H54 (cell line): ENCODE measurements at places on chromosomes 6 and 20.

- DNase-seq = no peak
Measured at GRCh38 chr20:47353239-47353691, 3.2 kb downstream of the ZMYND8 start.

- no peak for DNase-seq
Measured at GRCh38 chr6:119661078-119661477, 311.5 kb upstream of the MAN1A1 start.

DNA sequence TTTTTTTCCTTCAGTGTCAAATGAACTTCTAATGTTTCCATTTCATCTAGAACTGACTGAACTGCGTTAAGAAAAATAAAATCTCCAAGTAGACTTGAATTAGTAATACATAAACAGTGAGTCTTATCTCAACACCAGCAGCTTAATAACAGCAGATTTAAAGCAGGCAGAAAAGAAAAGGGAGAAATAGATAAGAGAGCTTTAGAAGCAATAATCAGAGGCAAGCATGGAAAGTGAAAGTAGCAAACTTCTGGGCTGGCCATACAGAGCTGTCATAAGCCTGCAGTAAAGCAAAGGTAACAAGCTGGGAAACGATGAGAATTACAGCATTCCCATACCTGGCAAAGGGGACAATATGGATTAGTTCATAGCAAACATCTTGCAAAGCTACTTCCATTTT lies 16.9 kb upstream of the ANGPT4 start:
- DNase-seq = no peak

GRCh38 chr20:17993546-17993945 lies 24.7 kb downstream of the MGME1 start:
- no peak for DNase-seq

DNA sequence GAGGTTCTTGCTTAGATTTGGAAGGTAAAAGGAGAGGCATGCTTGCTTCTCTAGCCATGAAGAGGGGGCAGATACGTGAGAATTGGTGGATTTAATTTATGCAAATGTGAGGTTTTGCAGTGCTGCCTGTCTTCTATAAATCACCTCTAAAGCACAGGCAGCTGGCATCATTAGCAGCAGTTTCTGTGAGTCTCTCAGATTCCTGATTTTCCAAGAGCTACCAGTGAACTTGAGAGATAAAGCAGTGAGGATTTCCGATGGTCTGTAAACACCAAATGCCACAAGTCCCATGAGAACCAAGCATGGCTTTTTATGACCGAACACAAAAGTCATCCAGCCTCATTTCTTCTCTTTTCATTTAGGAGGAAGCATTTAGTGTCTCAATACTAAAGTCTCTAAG lies 3.2 kb upstream of the SIRPB2 start:
- no peak for DNase-seq

GRCh38 chr20:21453690-21454089 lies 56.4 kb upstream of the NKX2-4 start:
- DNase-seq = no peak
